ENCODE measurements at places on chromosomes 4 and X. TPM values are rescaled to one million over a fixed set of nuclear protein-coding genes. Genes with fewer than 3 reads are reported as not detected.

EDA2R gene
- total RNA-seq = not detected

MEPE gene
- total RNA-seq = not detected

CXorf58 gene
- not detected for total RNA-seq

UGT2B17 gene
- not detected for total RNA-seq

PROM1 gene
- not detected for total RNA-seq

NIPAL1 gene
- 0.85 TPM for total RNA-seq

IRS4 gene
- total RNA-seq = not detected

MID1 gene
- total RNA-seq = 0.19 TPM

SHROOM3 gene
- total RNA-seq = not detected

C1QTNF7 gene
- total RNA-seq = not detected

ARHGEF6 gene
- 45.3 TPM for total RNA-seq

ADAM29 gene
- not detected for total RNA-seq

FRMPD4 gene
- total RNA-seq = not detected

CENPVL3 gene
- total RNA-seq = not detected

P2RY4 gene
- total RNA-seq = not detected

GABRA4 gene
- total RNA-seq = not detected

ODAPH gene
- 0.36 TPM for total RNA-seq

BEX3 gene
- 15.7 TPM for total RNA-seq

RHOXF2B gene
- not detected for total RNA-seq

PRDX4 gene
- 4.4 TPM for total RNA-seq

WDFY3 gene
- 0.75 TPM for total RNA-seq

IKBKG gene
- total RNA-seq = 27.2 TPM

SYP gene
- 0.17 TPM for total RNA-seq

MAGEC1 gene
- total RNA-seq = not detected

GPC4 gene
- total RNA-seq = not detected

ATP2B3 gene
- total RNA-seq = not detected

VCX2 gene
- total RNA-seq = not detected

SPARCL1 gene
- not detected for total RNA-seq

MAGEA2 gene
- not detected for total RNA-seq

F11 gene
- not detected for total RNA-seq

RBM47 gene
- 0.92 TPM for total RNA-seq

PFKFB1 gene
- 0.31 TPM for total RNA-seq

ZNF81 gene
- total RNA-seq = 5.7 TPM

ARHGAP36 gene
- not detected for total RNA-seq

CXCR3 gene
- total RNA-seq = 22.0 TPM

PHKA1 gene
- 0.63 TPM for total RNA-seq

CMC4 gene
- total RNA-seq = 6.5 TPM

VCX gene
- not detected for total RNA-seq

C4orf36 gene
- total RNA-seq = not detected

SLC10A7 gene
- 8.7 TPM for total RNA-seq

ENPEP gene
- not detected for total RNA-seq

FHL1 gene
- 28.4 TPM for total RNA-seq

GPRASP3 gene
- total RNA-seq = 1.5 TPM

CXorf66 gene
- not detected for total RNA-seq

ADH7 gene
- not detected for total RNA-seq

CSAG2 gene
- not detected for total RNA-seq

H2BW2 gene
- not detected for total RNA-seq

NUDT6 gene
- 0.93 TPM for total RNA-seq

CPZ gene
- not detected for total RNA-seq

IGFBP7 gene
- total RNA-seq = 0.45 TPM

SMR3B gene
- not detected for total RNA-seq

NHS gene
- 0.53 TPM for total RNA-seq

IL2RG gene
- 213 TPM for total RNA-seq

TRIM61 gene
- total RNA-seq = 0.22 TPM

COL25A1 gene
- total RNA-seq = 0.42 TPM

Measured in CD4-positive, alpha-beta T cell (primary cell).